ENCODE measurements at places on chromosomes 12 and 14.

DNA sequence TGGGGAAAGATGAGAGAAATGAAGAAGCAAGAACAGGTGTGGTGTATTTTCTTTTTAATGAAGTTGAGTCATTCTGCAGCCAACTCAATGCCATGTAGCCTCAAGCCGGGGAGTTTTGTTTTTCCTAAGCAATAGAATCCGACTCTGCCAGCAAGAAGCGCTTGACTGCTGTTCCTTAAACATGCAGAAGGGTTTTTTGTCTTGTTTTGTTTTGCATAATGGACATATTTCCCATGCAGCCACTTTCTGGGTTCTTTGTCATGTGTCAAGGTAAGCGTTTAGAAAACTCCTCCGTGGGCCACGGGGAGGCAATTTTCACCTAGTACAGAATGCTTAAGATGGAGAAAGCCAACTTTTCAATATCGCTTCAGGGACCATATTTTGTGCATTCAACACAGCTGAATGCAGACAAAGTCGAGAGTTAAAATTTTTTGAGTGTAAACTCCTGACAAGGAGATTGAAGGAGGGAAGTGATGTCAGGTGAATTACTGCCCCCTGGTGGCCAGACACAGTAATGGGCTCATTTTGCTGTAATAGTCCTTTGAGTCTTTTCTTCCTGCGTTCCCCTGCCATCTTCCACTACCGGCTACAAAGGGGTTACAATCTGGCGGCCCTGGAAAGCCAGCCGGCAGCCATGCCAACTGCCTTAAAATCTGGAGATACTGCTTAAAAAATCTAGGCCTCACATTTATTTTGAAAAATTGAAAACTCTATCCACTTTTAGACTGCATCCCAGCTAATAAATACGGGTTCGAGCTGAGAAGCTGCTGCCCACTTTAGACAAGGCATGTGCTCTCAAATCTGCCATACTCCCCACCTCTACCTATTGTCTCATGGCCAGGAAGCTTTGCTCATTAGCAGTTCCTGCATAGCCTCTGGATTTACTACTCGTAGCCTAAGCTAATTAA is 3.2 kb upstream of the FICD start:
- peak; percentile 76 for DNase-seq

DNA sequence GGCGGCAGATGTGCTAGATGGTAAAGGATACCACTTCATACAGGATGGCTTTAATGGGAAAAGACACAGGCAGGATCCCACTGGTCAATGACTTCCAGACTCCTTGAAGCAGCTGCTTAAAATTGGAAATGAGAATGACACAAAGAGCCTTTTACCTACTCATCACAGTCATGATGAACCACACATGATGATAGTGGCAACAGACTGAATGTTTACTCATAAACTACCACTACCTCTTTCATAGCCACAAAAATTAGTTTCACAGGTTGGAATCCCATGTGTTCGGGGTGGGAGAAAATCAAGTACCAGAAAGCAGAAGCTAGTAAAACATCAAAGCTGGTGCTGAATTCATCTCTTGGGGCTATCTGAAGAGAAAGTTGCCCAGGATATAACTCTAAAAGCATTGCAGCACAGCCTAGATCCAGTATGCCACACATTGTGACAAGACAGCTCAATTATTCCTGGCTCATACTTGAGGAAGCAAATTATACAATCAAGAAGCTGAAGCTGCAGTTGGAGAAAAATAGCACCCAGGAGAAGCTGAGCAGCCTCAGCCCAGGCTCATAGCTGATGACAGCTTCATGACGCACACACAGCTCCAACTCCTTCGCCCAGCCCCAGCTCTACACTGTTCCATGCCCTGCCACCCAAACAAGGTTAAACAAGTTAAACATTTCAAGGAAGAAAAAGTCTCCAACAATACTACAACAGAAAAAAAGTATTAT is 29.0 kb upstream of the C12orf50 start:
- DNase-seq, result peak; percentile 65

DNA sequence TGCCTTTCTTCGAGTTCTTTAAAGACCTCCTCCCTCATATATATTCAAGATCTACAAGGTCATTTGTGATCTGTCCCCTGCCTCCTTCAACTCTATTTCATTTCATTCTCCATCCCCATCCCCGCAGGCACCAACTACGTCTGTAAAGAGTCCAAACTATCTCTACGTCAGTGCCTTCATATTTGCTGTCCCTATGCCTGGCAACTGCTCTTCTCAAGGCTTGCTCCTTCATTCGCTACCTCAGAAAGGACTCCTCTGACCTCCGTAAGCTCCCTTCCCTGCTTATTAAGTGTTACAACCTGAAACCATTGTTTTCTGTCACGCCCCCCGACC is 650 bp downstream of the LLPH start:
- DNase-seq, result peak; percentile 28

DNA sequence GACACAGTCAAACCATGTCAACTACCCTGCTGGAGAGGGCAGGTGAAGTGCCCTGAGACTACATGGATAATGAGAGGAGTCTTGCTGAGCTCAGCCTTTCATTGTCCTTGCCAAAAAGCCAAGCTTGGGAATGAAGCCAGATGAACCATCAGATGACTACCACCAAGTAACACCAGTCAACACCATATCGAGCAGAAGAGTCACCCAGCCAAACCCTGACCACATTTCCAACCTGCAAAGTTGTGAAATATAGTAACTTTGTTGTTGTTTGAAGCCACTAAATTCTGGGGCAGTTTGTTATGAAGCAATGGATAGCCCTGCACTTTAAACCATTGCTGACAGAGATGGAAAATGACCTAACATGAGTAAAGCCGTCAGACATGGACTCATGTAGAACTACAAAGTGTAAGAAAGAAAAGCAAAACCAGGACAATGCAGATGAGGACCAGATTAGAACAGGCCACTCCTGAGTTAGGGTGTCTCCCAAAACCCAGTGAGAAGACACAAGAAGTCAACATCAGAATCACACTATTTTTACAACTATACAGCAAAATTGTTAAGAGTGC is 12.5 kb upstream of the CRADD start:
- peak; percentile 27 for DNase-seq

GRCh38 chr12:64304571-64304970 is 82.5 kb upstream of the KICS2 start:
- no peak for DNase-seq

GRCh38 chr12:86712425-86712843 is 456.2 kb upstream of the MGAT4C start:
- DNase-seq, result peak; percentile 99

DNA sequence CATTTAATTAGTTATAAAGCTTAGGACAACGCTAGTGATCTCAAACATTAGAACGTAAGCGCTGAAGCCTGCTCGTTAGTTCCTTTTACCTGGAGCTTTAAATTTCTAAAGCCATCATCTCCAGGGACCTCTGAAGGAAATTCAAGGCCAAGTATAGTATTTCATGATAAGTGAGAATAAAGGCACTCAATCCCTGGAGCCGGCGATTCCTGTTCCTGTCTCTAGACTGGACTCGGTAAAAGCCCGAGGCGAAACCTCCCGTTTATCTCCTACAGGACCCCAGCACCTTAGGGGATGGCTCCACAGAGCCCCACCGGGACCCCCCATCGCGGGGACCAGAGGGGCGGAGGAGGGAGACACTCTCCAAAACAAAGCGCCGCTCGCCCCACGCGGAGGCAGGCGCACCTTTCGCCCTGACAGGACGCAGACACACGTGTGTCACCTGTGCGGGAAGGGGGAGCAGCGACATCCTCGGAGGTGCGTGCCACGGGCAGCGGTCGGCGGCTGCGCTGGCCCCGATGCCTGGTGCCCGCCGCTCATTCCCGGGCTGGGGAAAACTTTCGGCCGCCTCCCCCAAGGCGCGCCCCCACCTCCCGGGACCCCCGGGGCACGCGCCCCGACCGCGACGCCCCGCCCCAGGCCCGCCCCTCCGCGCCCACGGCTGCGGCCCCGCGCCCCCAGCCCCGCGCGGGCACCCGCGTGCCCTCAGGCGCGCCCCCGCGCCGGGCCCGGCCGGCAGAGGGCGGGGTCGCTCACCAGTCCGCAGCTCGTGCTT is 678 bp downstream of the RPS6KA5 start:
- DNase-seq, result peak; percentile 15

- no peak for DNase-seq
These were observed 71.9 kb downstream of the TUNAR start for GRCh38 chr14:95948558-95948981.

- no peak for DNase-seq
These were observed 84.8 kb downstream of the FBXL14 start for GRCh38 chr12:1509413-1510052.

GRCh38 chr12:116673681-116674111 is 64.2 kb downstream of the SPRING1 start:
- no peak for DNase-seq

DNA sequence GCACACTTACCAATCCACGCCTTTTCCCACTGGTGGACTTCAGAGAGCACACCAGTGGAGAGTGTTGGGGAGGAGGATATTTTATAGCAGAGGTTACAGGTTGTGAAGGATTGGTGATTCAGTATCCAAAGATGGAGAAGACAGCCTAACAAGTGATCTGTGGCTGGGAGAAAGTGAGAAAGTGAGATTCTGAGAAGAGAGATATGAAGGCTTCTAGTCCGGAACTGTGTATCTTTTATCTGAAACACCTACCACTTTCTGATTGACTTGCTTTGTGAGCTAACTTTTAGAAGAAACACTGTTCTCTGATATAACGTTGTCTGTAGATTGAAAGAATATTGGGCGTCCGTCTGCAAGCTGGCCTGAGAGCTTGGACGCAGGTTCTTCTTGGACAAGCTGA is 24.0 kb downstream of the DYNC1H1 start:
- no peak for DNase-seq

- peak; percentile 79 for DNase-seq
These were observed 12.3 kb downstream of the ZFP36L1 start for GRCh38 chr14:68780358-68781160.

GRCh38 chr14:42190744-42191143 is 584.1 kb downstream of the LRFN5 start:
- no peak for DNase-seq

- DNase-seq, result no peak
These were observed 84.7 kb downstream of the ACSS3 start for GRCh38 chr12:81162391-81163136.

- DNase-seq, result peak; percentile 96
These were observed 165.7 kb downstream of the CAND1 start for GRCh38 chr12:67434671-67435370.

DNA sequence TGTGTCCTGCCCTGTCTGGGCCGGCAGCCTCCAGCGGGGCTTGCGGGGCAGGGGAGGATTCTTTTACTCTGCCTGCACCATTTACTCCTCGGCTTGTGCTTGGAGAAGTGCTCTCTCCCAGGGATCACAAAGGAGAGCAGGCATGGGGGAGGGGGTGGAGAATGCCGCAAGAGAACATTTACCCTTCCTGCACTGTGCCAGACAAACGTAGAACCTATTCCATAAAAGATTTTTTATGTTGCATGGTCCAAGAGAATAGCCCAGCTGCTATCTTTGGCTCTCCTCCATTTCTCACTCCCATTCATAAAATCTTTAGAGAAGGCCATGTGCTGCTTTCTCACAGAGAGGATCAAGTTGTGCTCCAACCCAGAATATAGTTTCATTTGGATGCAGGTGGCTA is 159.4 kb downstream of the SPTSSA start:
- DNase-seq, result peak; percentile 15

DNA sequence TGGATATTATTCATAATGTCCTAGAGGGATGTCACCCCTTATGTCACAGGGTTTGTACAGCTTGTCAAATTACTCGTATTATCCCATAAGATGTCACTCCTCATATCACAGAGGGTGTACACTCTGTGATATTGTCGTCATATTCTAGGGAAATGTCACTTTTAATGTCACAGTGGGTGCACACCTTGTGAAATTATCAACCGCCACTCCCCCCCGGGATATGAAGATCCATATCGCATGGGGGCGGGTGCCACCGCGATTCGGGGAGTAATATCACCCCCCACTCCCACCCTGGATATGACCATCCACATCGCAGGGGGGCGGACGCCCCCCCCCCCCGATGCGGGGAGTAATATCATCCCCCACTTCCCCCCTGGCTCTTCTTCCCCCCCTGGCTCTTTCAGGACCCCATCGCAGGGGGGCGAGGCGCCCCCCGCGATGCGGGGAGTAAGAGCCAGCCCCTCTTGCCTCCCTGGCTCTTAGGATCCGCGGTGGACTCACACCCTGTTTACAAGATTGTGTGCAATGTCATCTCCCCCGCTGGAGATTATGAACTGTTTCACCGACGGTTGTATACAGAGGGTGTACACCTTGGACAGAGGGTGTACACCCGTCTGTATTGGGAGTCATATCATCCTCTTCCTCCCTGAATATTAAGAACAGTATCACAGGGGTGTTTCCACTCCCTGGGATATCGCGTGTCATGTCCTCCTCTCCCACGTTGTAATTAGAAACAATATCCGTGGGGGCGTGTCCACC is 92.8 kb downstream of the FRMD6 start:
- DNase-seq, result no peak

DNA sequence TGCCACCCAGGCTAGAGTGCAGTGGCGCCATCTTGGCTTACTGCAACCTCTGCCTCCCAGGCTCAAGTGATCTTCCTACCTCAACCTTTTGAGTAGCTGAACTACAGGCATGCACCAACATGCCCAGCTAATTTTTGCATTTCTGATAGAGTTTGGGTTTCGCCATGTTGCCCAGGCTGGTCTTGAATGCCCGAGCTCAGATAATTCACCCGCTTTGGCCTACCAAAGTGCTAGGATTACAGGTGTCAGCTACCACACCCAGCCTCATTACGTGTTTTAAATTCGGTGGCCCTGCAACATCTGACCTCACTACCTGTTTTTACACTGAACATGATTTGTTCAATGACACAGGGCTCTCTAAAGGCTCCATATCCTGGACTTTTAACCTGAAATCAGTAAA is 22.9 kb upstream of the RDH16 start:
- no peak for DNase-seq

- no peak for DNase-seq
These were observed 35.7 kb upstream of the GTF2A1 start for GRCh38 chr14:81256289-81256960.

DNA sequence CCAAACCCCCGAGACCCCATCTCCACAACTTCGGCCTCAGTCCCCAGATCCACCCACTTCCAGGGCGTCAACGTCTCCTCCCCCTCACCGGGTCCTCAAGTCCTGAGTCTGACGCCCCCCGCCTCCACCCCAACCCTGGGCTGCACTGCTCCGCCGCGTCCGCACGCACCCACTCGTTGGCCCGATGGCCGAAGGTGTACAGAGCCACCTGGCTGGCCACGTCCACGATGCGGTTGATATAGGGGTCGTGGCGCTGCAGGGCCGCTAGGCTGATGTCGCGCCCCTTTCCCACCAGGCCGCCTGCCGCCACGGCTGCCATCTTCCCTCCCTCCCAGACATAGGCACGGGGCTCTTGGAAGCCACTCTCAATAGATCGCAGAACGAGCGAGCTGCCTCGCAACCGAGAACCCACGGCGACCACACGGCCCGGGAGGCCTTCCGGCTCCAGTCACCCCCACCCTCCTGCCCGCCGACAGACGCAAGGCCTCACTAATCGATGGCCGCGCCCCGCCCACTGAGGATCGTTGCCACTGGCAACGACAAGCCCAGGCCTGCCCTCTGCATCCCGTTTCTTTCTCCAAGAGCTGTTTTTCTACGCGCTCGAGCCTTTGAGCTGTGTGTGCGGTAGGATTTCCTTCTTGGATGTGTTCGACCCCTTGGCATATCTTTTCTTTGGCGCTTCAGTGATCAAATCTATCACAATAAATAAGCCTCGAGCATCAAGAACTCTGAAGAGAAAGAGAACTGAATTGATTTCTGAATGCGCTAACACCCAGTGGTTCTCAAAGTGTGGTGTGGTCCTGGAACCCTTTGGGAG is at the start of gene DCP1B:
Gene DCP1B, minus strand, starts transcription at position 345 of the 817 bp plus-strand sequence. Its CDS starts 26 bp downstream, at position 319.
- peak; percentile 96 for DNase-seq
